Left cardiac atrium (tissue), 4 donors: ENCODE measurements at places on chromosomes 4 and X. TPM values are rescaled to one million over a fixed set of nuclear protein-coding genes. Genes with fewer than 3 reads are reported as not detected.

Gene PAGE5
- not detected for total RNA-seq

Gene QDPR
- 45.4 TPM for total RNA-seq

Gene ZNF827
- 17.9 TPM for total RNA-seq

Gene CENPVL1
- total RNA-seq = not detected

Gene TNIP3
- 0.15 TPM for total RNA-seq

Gene PGM2
- total RNA-seq = 17.6 TPM

Gene ABLIM2
- total RNA-seq = 23.1 TPM

Gene TENM3
- 9.2 TPM for total RNA-seq

Gene DMD
- total RNA-seq = 137 TPM

Gene SMIM43
- not detected for total RNA-seq

DNA sequence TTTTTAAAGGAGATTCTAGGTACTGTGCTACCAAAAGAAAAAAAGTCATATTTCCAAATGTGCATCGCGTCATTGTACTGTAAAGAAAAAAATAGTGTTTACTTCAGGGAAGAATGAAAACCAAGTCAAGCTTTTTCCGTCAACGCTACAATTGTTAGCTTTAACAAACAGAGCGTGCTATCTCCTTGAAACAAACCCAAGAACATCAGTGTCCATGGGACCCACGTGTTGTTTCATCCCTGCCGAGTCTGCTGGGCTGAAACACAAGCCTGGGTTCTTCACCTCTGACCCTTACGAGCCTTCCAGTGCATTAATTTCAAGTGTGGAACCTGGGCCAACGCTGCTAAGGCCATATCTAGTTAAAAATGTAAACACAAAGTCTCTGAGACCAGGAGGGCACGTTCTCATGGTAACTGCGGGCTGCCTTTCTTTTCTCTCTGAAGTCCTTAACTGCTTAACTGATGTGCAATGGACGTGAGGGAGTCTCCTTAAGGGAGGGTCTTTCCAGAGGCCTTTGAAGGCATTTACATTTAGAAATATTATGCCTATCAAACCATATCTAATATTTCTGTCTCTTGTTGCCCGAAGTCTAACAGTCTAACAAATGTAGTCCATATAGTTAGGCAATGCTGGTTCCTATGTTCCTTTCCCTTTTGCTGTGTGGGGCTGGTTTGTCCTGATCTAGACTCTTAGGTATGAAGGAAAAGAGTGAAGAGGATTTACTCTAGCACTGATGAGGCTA, 36.3 kb downstream of the ING2 start:
- no peak for DNase-seq

DNA sequence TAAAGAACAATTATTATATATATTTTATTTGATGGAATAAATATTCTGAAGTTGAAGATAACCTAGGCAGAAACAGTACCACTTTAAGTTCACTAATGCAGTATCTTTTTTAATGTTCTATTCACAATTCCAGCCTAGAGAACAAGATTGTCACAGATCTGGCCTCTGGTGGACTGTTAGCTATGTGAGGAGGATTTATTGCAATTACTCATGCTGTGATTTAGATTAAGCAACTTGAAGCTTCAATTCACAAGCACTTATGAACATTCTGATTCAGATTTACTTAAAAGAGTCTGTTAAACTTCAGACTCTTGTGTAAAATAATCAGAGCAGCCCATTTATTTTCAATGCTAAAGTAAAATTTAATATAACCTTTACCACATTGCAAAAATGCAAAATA, 1489.8 kb downstream of the STIM2 start:
- no peak for DNase-seq

DNA sequence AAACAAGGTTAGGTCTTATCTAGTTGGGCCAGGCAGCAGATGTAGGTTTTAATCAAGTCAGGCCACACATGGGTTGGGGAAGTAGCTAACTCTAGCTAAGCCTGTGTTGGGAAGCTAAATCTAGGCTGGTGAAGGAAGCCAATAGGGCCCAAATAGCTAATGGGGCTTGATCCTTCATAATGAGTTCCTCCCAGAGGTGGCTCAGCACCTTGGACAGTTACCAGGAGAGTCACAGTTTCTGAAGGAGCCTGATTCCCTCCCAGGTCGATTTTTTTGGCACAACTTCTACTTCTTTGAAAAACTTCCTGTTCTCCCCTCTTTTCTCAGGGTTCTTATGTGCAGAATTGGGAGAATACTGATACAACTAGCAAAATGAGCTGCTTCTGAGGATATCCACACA, 242.5 kb upstream of the PRPS2 start:
- peak; percentile 19 for DNase-seq

GRCh38 chrX:65635378-65635777, 32.1 kb upstream of the MSN start:
- DNase-seq = peak; percentile 35

GRCh38 chr4:79682161-79682560, 274.1 kb upstream of the GK2 start:
- no peak for DNase-seq

DNA sequence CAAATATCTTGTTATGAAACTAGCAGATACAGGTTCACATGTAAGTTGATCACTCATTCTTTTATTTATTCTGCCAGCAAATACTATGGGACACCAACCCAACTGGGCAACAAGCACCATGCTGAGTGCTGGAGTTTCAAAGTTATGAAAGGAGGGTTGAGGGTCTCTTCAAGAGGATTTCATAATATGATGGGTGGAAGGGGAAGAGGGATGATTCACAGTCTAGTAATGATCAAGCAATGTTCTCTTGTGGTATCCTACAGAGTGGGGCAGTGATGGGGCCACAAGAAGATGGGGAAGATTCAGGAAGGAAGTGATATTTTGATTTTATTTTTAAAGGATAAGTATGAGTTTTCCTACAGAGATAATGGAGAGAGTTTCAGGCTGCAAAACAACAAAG, 46.2 kb upstream of the TXK start:
- no peak for DNase-seq

DNA sequence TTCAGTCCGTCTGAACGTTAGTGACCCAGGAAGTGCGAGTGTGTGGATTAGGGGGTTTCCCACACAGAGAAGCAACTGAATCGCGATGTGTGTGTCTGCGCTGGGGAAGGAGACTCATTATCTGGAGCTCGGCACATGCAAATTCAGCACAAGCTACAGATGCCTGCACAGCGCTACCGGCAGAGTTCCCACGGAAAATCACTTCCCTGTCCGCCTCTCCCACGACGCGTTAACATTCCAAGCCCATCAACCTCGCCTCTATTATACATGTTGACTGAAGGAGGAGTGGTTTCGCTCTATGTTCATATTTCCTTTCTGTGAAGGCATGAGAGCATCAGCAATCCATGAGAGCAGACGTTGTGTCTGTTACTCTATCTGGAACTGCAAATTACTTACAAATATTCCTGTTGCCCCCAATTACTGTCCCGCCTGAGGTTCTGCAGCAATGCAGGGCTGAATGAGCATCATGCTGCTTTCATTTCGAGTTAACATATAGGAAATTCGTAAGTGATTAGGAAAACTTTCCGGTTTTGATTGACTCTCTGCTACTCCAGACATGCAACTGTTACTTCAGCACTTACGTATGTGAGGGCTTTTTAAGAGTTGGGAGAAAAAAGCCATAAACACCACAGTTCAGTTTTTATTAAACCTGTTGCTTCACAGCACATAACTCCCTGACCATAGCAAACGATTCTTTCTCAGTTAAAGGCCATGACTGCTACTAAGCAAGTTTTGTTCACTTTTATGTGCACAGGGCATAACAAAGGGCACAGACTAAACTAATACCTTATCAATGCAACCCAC, 15.0 kb upstream of the MTNR1A start:
- no peak for DNase-seq

GRCh38 chr4:125750399-125750798, 435.6 kb downstream of the FAT4 start:
- no peak for DNase-seq

DNA sequence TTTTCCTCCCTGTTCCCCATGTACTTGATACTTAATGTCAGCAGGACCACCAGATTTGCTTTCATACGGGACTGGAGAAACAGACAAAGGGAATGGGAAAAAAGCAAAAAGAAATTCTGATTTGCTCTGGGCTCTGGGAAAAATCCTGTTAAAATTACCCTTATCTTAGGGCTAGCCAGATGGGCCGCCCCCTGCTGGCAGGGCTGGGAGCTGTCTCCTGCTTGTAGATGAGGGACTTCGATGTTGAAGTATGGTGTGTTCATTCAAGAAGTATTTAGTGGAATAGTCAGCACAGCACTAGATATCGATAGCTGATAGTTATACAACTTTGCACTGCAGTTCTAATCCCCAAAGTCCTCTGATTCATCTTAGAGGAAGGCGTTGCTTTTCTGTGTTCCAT, 45.8 kb downstream of the BCORL1 start:
- peak; percentile 38 for DNase-seq

DNA sequence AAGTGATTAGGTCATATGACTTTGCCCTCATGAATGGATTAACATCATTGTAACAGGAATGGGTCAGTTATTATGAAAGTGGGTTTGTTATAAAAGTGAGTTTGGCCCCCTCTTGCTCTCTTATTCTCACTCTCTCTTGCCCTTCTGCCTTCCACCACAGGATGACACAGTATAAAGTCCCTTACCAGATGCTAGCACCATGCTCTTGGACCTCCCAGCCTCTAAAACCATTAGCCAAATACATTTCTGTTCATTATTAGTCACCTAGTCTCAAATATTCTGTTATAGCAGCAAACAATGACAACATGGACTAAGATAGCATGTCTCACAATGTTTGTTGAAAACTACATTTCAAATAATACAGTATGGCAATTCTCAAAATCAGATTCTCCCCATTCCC, 59.7 kb downstream of the RWDD4 start:
- DNase-seq = no peak

GRCh38 chr4:108611365-108611764, 9.0 kb upstream of the RPL34 start:
- DNase-seq = no peak

- DNase-seq = no peak
Observed at GRCh38 chr4:186687265-186687664, 36.4 kb downstream of the FAT1 start.

GRCh38 chrX:12975991-12976558, 1.2 kb downstream of the TMSB4X start:
- DNase-seq = peak; percentile 42

GRCh38 chr4:140637836-140638235, 69.1 kb upstream of the UCP1 start:
- no peak for DNase-seq

DNA sequence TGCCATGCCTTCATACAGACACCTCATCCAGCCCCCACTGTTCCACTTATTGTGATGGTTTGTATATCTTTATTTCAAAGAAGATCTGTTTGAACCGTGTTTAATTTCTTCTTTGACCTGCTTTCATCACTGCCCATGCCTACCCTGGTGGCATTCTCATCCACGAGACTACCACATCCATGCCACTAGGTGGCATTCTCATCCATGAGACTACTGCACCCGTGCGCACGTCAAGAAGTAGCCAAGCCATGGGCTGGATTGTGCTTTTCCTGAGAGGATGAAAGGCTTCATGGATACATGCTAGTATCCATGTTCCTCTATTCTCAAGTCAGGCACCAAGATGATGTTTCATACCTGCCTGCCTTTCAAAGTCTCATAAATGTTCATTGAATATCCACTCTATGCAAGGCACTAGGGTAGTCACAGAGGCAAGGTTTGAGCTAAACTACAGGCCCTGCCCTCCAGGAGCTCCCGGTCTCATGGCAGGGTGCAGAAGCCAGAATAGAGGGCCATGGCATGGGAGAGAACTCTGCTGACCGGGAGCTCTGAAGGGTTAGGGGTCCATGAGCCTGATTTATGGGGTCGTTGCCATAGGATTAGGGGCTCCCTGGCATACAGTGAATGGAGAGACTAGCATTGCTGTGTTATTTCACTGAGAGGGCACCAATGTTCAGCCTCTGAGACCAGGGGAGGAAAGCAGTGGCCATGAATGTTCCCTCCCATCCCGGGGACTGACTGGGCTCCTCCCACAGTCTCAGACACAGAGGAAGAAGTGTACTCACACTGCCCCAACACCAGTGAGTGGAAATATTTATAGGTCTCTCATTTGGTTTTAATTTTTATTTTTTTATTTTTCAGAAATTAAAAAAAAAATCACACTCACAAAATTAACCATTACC, 24.8 kb upstream of the EOLA2 start:
- DNase-seq = peak; percentile 53

DNA sequence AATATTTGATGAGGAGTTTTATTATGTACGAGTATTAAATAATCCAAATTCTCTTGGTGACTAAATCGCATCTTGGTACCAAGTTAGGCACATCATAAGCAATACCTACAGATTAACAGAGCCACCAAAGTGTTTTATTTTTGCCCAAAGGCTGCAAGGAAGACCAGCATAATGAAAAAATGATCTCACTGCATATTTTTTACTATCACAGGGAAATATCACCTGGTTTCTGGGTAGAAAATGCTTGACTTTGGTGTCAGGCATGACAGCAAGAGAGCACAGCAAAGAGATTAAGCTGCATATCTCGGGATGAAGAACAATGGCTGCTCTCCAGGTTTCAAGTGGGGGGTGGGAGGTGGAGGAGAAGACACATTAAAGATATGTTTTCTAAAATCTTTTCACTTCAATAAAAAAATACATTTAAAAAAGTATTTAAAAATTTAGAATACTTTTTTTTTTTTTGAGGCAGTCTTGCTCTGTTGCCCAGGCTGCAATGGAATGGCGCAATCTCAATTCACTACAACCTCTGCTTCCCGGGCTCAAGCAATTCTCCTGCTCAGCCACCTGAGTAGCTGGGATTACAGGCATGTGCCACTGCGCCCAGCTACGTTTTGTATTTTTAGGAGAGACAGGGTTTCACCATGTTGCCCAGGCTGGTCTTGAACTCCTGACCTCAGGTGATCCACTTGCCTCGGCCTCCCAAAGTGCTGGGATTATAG, 86.1 kb downstream of the FRYL start:
- DNase-seq = no peak

GRCh38 chr4:54149323-54149722, 49.4 kb downstream of the GSX2 start:
- no peak for DNase-seq

GRCh38 chrX:38657562-38657961, 96.2 kb downstream of the TSPAN7 start:
- no peak for DNase-seq

GRCh38 chr4:141417387-141417786, 196.7 kb downstream of the ZNF330 start:
- no peak for DNase-seq

DNA sequence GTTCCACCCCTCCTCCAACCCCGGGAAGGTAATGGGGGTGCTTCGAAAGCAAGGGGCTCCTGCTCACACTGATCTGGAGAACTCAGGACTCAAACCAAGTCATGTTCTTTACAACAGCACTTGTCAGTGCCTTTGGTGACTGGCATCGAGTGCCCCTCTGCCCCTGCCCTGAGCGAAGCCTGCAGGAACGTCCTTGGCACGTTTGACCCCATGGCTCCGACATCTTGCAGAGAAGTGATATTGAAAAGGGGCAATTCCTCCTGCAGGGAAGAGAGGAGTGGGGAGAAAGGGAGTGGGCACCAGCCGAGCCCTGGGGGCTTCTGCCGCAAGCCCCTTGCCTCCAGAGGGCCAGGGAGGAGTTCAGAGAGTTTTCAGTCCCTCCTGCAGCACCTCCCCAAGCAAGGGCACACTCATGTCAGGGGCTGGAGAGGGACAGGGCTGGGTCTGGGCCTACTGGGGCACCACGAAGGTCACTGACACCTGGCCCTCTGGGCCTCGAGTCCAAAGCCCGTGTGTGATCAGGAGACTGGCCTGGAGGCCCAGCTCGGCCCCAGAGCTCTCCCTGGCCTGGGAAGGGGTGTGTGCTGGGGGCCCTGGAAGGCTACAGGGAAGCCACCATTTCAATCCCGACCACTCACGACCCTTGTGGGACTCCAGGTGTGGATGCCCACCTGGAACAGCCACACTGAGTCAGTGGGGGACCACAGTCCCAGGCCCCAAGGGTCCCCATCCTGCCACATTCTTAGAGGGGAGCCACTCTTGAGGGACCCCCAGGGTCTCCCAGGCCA, 94.9 kb upstream of the NKX1-1 start:
- DNase-seq = no peak
